ENCODE measurements at places on chromosomes 1 and 21.

DNA sequence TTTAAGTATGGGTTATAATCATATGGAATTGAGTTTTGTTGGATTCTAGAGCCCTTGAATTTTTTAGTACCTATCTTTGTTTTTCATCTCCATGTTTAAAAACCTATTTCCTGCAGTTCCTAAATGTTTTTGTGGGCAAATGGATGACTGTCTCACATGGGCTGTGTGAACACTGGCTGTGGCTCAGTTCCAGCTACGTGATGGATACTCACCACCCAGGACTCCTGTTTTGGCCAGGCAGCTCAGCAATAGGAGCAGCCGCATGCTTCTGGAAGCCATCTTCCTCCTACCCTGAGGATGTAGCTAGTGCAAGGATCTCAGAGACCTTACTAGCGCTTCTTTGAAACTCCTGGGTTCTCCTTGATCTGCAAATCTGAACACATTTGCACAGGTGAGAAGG lies 2.8 kb downstream of the REG4 start:
- no peak for DNase-seq

GRCh38 chr1:102751111-102751510 lies 357.2 kb downstream of the COL11A1 start:
- DNase-seq = no peak

DNA sequence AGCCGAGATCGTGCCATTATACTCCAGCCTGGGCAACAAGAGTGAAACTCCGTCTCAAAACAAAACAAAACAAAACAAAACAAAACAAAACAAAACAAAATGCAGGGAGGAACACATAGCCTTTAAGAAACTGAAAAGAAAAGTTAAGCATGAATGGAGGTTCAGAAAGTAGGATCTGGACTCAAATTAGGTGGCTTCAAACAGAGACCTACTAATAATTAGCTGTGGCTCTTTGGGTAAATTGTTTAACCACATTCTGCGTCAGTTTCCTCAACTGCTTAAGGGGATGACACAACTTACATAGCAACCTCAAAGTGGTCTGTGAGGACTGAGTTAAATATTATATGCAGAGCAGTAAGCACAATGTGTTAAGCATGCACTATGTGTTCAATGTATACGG lies 458.2 kb downstream of the ADGRL2 start:
- no peak for DNase-seq

- DNase-seq = no peak
These were observed 13.5 kb downstream of the LZIC start for GRCh38 chr1:9929431-9930385.

DNA sequence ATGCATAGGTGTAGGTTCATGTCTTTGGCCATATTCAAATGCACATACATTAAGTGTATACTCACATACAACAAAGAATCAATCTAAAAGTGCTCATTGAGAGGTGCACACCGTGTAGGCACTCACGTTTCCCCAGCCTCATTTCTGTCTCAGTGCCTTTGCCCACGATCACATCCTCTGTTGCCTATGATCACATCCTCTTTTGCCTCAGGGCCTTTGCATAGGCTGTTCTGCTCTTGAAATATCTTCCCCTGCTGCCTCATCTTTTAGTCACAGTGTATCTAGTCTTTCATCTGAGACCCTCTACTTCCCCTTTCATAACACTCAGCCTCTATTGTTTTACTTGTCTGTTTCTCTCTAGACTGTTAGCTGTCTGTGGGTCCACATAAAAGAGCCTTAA lies 69.3 kb downstream of the FOXD2 start:
- no peak for DNase-seq
